ENCODE measurements at places on chromosomes 4 and X. TPM values are rescaled to one million over a fixed set of nuclear protein-coding genes. Genes with fewer than 3 reads are reported as not detected.

DNA sequence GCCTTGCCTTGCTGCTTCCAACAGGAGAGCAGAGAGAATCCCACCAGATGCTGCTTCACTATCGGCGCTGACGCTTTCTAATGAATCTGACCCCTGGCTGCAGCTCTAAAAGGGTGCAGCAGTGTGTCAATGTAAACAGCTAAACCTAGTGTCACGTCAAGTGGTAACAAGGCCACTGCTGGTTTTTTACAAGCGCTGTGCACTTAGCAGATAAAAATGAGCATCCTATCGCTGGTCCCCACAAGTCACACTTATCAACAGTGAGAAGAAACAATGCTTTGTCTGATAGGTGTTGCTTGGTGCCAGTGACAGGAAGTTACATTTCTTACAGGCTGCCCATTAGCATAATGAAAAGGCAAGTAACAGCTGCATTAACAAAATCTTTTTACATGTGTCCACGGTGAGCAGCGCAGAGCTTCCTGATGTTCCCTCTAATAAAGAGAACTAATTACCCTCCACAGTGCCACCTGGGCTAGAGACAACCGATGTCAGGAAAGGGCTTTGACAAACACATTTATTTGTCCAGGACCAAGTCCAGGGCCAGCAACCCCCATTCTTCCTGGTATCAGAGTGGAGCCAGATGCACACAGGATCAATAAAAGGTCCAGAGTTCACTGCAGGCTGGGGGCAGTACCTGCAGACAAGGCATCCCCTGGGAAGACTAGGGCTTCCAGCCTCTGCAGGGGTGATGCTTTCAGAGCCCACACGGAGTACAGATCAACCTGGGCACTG, 176.0 kb downstream of the MGST2 start:
- H3K4me3 ChIP-seq = no peak overlapping the region
- no peak for DNase-seq
- no peaks in the 10 kb centered on the region for H3K4me1 ChIP-seq

Gene TBC1D9
- 38.8 TPM for total RNA-seq

DNA sequence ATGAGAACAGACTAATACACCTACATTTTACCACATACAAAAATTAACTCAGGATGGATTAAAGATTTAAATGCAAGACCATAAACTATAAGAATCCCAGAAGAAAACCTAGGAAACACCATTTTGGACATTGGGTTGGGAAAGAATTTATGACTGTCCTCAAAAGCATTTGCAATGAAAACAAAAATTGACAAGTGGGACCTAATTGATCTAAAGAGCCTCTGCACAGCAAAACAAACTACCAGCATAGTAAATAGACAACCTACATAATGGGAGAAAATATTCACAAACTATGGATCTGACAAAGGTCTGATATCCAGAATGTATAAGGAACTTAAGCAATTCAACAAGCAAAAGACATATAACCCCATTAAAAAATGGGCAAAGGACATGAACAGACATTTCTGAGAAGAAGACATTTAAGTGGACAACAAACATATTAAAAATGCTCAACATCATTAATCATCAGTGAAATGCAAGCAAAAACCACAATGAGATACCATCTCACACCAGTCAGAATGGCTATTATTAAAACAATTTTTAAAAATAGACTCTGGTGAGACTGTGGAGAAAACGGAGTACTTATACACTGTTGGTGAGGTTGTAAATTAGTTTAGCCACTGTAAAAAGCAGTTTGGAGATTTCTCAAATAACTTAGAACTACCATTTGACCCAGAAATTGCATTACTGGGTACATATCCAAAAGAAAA, 221.7 kb upstream of the DIPK2B start:
- H3K27ac ChIP-seq = no peak overlapping the region
- DNase-seq = no peak
- H3K36me3 ChIP-seq = peaks cover 3% of the 10 kb centered on the region
- peaks cover 4% of the 10 kb centered on the region for H3K4me1 ChIP-seq
- no peak overlapping the region for H3K4me3 ChIP-seq
- H3K27me3 ChIP-seq = no peaks in the 10 kb centered on the region

- no peaks in the 10 kb centered on the region for H3K27me3 ChIP-seq
- peak overlapping the region; percentile 81 for H3K4me3 ChIP-seq
- H3K27ac ChIP-seq = peak overlapping the region; percentile 85
Observed at GRCh38 chrX:53093177-53093655, 726 bp upstream of the KANTR start.

GRCh38 chr4:13988353-13989305, 361.1 kb upstream of the BOD1L1 start:
- no peaks in the 10 kb centered on the region for H3K36me3 ChIP-seq
- H3K27me3 ChIP-seq = no peaks in the 10 kb centered on the region
- peak overlapping the region; percentile 88 for H3K27ac ChIP-seq
- peaks cover 91% of the 10 kb centered on the region for H3K4me1 ChIP-seq
- H3K4me3 ChIP-seq = peak overlapping the region; percentile 19

DNA sequence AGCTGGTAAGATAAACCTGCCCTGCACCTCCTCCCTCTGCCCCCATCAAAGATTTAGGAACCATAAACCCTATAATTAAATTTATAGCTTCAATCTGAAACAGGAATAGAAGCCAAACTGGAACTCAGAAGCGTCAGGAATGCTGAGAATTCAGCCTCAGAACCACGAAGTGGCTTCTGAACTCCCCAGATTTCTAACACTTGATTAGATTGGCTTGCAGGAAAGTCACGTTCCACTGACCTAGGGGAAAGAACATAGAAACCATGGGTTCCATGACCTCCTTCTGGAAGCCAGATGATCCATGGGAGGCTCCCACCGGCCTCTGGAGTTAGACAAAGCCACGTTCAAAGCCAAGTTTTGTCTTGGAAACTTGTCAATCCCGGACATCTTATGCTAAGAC, 356.5 kb downstream of the MID1IP1 start:
- no peak for DNase-seq
- no peak overlapping the region for H3K27ac ChIP-seq
- no peak overlapping the region for H3K4me3 ChIP-seq
- H3K27me3 ChIP-seq = no peaks in the 10 kb centered on the region
